ENCODE measurements at places on chromosomes 7 and 10. TPM values are rescaled to one million over a fixed set of nuclear protein-coding genes. Genes with fewer than 3 reads are reported as not detected.

The SKIDA1 gene
- not detected for total RNA-seq

The UCMA gene
- total RNA-seq = not detected

DNA sequence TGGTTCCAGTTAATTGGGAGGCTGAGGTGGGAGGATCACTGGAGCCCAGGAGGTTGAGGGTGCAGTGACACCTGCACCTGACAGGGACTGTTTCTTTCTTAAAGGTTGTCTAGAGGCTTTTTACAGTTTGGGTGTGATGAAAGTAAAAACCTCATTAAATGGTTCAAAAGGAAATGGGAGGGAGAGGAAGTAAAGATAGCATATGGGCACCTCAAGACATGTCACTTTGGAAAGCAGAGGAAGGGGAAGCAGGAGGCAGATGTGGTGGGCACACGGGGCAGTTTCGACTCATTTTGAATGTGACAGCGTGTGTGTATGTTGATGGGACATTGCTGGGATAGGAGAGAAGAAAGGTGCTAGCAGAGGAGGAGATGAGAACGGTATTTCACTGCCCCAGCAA lies 203.1 kb downstream of the MLLT10 start:
- H3K4me3 ChIP-seq = no peak overlapping the region
- H3K36me3 ChIP-seq = peaks cover 51% of the 10 kb centered on the region
- H3K27me3 ChIP-seq = no peaks in the 10 kb centered on the region

GRCh38 chr10:28363376-28363775 lies 60.5 kb upstream of the MPP7 start:
- no peaks in the 10 kb centered on the region for H3K36me3 ChIP-seq
- no peaks in the 10 kb centered on the region for H3K4me1 ChIP-seq
- no peaks in the 10 kb centered on the region for H3K27me3 ChIP-seq
- DNase-seq = no peak
- no peak overlapping the region for H3K4me3 ChIP-seq

Measured in Peyer's patch (tissue), 4 donors.